ENCODE measurements at places on chromosomes 6 and 20. TPM values are rescaled to one million over a fixed set of nuclear protein-coding genes. Genes with fewer than 3 reads are reported as not detected.

Gene CNR1
- polyA plus RNA-seq: 0.95 TPM

Gene AVP
- 0.64 TPM for polyA plus RNA-seq

Gene SNAI1
- polyA plus RNA-seq: 14.3 TPM

Gene LPIN3
- polyA plus RNA-seq: 10.5 TPM

Gene JAG1
- 169 TPM for polyA plus RNA-seq

Gene SKIC2
- polyA plus RNA-seq: 49.0 TPM

Gene TRAPPC3L
- polyA plus RNA-seq: 0.30 TPM

Gene TSPO2
- 0.82 TPM for polyA plus RNA-seq

Gene ARMC12
- 1.3 TPM for polyA plus RNA-seq

Gene TFAP2D
- not detected for polyA plus RNA-seq

Gene KCNS1
- 0.42 TPM for polyA plus RNA-seq

DNA sequence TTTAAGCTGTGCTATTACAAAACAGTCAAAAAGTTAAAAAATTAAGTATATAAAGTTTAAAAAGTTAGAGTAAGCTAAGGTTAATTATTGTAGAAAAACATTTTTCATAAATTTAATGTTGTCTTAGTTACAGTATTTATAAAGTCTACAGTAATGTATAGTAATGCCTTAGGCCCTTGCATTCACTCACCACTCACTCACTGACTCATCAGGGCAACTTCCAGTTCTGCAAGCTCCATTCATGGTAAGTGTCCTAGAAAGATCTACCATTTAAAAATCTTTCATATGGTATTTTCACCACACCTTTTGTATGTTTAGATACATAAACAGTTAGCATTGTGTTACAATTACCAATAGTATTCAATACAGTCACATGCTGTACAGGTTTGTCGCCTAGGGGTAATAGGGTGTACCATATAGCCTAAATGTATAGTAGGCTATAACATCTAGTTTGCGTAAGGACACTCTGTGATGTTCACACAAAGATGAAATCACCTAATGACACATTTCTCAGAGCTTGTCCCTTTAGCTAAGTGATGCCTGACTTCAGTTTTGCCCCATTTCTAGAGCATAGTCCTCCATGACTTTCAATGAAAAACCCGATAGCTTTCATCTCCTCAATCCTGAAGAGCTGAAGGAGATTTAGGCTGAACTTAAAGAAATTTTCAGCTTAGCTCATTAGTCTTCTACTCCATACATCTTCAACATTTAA is 14.9 kb upstream of the HLA-DRA start:
- DNase-seq: no peak

DNA sequence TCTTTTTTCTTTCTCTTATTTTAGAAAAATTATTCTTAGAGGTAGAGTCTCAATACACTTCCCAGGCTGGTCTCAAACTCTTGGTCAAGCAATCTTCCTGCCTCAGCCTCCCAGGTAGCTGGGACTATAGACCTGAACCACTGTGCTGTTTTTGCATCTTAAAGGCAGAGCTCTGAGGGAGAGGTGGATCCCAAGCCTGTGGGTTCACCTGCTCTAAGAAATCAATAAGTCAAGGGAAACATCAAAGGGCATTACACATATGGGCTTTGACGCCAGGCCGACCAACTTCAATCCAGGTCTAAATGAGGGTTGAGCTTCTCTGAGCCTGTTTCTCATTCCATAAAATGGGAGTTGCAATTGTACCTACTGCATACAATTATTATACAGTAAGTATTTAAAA is 223.9 kb downstream of the LY86 start:
- DNase-seq: no peak

GRCh38 chr20:26216025-26216424 is 519.4 kb upstream of the ZNF337 start:
- no peak for DNase-seq

DNA sequence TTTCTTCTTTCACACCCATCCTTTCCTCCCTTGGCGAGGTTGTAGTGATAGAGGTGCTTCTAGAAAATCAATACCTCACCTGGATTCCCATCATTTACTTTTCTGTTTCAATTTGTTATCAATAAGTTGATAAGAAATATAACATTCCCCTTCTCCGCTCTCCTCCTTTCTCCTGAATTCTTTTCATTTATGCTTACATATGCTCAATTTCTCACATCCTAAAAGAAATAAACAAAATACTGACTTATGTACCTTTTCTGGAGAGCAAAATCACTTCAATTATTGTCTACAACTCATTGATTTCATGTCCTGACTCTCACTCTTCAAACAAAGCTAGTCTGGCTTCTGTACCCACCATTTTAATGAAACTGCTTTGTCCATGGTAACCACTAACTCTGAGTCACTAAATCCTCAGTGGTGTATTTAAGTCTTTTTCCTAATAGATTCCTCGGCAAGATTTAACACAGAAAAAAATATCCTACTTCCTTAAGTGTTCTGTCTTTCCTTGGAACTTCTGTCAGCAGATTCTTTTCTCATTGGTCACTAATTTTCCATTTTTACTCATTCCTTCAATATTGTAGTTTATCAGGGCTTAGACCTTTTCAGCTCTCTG is 289.6 kb downstream of the RFPL4B start:
- DNase-seq: no peak

GRCh38 chr6:113288409-113288808 is 568.7 kb upstream of the MARCKS start:
- no peak for DNase-seq

DNA sequence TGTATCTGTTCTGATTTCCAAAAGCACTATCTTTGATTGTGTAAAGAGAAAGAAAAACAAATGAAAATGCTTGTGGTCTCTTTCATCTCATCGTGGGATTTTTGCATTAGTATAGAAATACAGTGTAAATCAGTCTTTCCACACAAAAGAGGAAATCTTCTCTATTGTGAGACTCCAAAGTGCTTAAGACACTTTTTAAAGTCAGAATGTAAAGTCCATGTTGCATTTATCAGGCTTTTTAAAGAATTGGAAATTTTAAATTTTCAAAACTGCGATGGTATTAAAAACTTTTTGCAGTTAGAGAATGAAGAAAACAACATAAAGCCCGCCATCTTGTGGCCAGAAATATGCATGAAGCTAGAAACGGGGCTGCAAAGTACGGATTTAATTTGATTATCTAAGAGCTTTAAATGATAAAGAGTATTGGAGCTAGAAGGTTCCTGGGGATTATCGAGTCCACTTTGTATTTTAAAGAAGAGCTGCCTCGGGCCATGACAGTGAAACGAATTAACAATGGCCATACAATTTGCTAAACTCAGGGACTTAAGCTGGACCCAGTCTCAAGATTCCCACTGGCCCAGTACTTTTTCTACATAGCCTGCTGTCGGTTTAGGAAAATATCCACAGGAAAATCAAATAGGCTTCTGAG is 339.6 kb downstream of the ARHGAP18 start:
- DNase-seq: peak; percentile 32

GRCh38 chr6:38603496-38603895 is 36.2 kb downstream of the BTBD9 start:
- DNase-seq: no peak

GRCh38 chr20:45294659-45295058 is 12.0 kb upstream of the RBPJL start:
- no peak for DNase-seq
